Liver (tissue), 10 donors: ENCODE measurements at places on chromosomes 16 and 17.
A peak's percentile ranks its signal among the peaks of the same experiment; 100 is the strongest.

GRCh38 chr16:83136419-83136818, 509.6 kb downstream of the CDH13 start:
- DNase-seq, result no peak

DNA sequence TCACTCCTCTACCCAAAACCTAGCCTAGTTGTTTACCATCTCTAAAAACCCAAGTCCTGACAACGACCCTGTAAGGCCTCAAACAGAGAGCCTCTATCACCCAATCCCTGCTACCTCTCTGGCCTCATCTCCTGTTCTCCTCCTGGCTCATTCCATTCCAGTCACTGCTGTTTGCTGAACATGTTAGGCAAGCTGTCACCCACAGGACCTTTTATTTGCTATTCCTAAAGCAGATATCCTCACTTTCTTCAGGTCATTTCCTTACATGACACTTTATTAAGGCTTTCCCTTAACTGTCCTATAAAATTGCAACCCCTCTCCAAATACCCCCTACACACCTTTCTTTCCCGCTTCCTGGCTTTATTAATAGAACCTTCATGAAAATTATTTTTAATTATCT, 85.1 kb downstream of the KANSL1 start:
- DNase-seq, result no peak

GRCh38 chr17:17716837-17717523, 35.7 kb downstream of the RAI1 start:
- DNase-seq, result no peak

GRCh38 chr17:17041018-17041521, 1.2 kb upstream of the MPRIP start:
- no peak for DNase-seq

DNA sequence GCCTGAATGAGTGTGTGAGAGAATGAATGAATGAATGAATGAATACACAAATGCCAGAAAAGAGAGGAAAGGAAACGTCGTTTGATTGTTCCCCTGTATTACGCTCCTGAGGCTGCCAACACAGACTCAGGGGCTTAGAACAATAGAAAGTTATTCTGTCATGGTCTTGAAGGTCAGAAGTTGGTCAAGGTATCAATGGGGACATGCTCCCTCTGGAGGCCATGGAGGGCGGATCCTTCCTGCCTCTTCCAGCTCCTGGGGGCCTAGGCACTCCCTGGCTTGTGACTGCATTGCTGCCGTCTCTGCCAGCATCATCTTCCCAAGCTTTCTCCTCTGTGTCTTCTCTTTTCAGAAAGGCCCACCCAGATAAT, 1.5 kb upstream of the SLC38A8 start:
- no peak for DNase-seq

- DNase-seq, result no peak
These were observed 185.9 kb downstream of the SEC14L1 start for GRCh38 chr17:77326636-77327035.

DNA sequence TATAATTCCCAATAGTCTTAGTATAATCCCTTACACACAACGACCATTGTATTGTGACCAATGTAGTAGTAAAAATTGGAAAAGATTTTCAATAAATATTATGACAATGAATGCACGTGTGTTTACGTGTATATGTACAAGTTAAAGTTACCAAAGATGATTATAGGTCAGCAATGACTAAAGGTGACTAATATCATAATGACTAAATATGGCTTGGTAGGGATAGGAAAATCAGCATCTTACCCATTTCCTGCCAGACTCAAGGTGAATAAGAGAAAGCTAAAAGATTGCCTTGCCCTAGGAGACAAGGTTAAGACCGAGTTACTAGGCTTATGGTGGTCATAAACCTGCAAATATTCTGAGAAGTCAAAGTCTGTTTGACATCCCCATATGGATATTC, 34.4 kb downstream of the CPD start:
- no peak for DNase-seq

DNA sequence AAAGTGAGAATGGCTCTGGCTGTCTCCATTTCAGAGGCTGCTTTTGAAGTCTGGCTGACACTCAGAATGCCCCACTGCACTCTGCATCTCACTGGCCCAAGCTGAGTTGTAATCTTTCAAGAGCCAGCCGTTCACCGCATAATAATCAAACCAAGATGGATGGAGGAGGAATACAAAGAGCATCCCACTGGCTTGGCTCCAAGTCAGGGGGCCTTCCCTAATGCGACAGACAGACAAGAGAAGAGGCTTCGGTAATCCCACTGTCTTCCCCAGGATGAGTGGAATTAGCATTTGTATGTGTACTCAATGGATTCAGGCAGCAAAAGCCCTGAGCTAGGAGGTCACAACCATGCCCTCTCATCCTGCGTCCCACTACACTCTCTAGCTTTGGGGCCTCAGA, 68.0 kb downstream of the CBLN1 start:
- DNase-seq, result no peak

- no peak for DNase-seq
These were observed 30.9 kb downstream of the PHKB start for GRCh38 chr16:47492036-47492427.

DNA sequence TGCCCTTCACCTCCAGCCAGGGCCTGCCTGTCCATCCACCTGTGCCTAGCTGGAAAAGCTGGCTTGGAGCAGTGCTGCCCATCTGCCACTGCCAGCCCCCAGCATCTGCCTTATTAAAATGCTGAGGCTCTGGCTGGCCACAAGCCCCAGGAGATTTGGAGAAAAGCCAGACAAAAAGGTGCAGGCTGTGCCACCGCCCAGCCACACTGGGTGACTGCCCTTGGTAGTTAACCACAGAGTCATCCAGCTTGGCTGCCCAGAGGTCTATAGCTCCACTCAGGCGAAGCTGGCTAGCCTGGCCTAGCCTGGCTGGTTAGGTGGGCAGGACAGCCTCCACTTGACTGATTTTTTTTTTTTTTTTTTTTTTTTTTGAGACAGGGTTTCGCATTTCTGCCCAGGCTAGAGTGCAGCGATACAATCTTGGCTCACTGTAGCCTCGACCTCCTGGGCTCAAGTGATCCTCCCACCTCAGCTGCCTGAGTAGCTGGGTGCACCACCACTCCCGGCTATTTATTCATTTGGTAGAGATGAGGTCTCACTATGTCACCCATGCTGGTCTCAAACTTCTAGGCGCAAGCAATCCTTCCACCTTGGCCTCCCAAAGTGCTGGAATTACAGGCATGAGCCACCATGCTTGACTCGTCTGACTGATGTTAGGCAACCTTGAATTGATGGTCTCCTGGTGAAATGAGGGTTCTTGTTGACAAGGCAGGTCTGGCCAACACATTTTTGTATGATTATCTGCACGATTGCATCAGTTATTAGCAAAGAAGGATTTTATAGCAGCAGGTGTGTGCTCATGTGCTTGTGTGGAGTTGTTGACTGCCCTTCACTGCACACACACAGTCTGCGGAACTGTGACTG, 103.8 kb downstream of the RAB11FIP4 start:
- no peak for DNase-seq

DNA sequence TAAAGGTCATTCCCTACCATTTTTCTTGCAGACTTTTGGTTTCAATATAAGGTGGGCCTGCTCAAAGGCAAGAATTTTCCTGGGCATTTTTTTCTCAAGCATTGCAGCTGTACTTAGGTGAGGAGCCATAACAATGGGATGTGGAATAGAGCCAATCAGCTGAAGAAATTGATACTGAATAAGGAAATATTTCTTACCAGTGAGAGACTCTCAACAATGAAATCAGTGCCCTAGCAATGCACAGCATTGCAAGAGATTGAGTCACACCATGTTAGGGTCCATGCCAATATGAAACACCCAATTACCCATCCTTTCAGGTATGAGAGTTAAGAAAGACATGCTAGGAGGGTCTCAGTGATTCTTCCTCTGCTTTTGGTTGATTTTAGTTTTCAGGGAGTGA, 237.6 kb downstream of the SOX9 start:
- DNase-seq, result no peak

DNA sequence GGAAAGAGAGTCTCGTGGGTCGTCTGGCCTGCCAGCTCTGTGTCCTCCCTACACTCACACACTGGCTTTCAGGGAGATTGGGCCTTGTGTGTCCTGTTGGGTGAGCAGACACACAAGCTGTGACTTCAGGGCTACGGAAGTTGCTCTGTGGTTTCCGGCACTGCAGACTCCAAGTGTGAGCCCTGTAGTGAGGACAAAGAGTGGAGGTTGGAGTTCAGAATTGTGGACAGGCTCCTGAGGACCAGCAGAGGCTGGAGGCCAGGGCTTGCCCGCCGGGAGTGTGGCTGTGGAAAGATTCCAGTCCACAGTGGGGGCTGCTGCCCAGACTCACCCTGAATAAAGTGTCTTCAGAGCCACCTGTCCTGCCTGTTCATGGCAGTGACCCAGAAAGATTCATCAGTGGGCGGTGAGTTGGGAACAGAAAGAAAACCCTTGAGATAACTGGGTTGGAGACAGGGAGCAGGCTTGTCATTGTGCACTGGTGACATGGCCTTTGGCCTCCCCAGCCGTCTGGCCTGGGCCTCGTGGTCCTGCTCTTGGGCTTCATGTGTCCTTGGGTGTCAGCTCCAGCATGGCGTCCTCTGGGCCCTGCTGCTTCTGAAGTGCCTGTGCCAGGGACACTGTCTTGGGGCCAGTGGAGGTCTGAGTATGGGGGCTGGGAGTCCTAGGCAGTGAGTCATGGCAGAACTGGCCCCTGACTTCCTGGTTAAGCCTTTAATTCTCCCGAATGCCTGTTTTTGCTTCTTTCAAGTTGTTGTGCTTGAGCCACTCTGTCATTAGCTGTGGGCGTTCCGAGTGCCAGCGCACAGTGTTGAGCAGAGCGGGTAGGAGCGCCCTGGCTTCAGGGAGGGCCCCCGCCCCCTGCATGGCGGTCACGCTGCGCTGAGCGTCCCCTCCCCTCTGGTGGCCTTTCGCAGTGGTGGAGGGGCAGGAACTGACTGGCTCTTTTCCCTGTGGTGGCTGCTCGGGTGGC, 19.9 kb upstream of the ZNF750 start:
- no peak for DNase-seq

DNA sequence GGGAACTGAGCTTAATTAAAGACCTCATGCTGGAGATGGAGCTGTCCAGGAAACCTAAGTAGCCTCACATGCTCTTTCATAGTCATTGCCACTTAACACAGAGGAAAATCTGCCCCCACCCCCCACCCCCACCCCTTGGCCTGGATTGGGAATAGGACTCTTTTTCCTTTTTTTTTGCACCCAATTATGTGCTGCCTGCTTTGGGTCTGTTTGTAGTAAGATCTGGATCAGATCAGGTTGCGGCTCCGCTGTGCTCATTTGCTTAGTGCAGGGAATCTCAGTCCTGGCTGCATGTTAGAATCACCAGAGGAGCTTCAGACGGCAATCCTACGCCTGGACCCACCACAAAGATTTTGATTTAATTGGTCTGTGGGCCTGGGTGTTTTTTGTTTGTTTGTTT, 219.0 kb downstream of the UTP18 start:
- no peak for DNase-seq

DNA sequence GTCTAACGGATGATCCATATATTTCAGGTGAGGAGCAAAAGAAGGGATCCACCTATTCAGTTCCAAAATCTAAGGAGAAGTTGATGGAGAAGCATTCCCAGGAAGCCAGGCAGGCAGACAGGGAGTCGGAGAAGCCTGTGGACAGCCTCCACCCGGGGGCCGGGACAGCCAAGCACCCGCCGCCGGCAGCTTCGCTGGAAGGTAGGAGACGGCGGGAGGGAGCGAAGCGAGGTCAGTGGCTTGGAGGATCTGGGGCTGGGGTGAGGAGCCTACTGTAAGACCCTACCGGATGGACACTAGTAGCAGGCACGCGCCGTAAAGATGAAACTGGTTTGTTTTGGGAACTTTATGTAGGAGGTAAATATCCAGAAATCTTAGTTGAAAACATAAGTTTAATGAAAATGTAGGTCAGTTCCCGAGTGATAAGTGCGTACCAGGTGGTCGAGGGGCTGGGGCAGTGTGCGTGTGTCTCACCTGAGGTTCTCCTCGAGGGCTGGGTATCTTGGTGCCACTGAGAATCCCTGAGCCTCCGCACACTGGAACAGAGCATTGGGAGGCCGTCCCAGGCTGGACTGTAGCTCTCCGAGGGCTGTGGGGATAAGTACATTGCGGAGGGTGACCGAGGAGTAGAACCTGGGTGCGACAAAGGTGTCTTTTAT, 714 bp downstream of the SPATA33 start:
- DNase-seq, result peak; percentile 52

DNA sequence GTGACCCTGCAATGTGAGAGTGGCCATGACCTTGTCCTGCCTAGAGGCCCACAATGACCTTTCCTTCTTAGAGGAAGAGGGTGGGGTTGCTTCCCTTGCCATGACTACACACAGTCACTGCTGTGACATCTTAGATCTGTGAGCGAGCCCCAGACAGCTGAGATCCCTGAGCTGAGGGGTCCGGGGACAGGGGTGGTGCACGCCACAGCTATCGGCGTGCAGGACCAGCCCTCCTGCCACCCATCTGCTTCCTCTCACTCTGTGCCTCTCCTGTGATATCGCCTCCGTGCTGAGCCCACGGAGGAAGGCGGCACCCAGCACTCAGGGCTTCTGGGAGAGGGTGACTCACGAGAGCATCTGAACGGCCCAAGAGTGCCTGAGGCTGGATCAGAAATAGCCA, 35.2 kb downstream of the KIAA0513 start:
- DNase-seq, result no peak

DNA sequence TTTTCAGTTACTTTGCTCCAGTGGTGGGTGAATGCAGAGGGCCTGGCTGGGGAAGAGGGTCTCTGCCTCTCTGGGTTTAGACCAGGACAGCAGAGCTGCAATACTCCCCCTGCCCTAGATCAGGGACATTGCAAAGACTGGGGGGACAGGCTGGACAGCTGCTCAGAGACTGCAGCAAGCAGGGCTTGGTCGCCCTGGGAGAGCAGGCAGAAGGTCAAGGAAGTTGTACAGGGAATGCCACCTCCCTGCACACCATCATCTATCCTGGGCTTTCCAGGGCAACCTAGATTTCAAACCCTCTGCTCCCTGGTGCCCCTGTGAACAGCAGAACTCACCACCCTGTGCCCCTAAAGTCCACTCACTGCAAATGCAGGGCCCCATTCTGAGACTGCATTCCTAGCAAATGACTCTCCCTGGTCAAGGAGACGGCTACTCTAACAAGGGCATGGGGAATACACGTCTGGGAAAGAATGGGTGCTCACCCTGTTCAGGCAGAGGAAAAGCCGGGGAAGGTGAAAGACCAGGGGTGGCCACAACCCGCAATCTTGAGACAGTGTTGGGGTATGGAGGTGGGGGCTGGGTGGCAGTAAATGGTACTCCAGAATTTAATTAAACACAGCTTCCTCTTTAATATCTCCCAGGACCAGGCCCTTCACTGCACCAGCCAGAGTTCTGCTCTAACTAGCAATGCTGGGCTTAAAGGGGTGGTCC, 1.0 kb downstream of the KIFC3 start:
- DNase-seq, result no peak

GRCh38 chr17:18866866-18867813, 9.2 kb downstream of the PRPSAP2 start:
- DNase-seq, result no peak

GRCh38 chr17:31778523-31778922, 80.5 kb downstream of the COPRS start:
- no peak for DNase-seq
